ENCODE measurements at places on chromosomes 16 and 17.

DNA sequence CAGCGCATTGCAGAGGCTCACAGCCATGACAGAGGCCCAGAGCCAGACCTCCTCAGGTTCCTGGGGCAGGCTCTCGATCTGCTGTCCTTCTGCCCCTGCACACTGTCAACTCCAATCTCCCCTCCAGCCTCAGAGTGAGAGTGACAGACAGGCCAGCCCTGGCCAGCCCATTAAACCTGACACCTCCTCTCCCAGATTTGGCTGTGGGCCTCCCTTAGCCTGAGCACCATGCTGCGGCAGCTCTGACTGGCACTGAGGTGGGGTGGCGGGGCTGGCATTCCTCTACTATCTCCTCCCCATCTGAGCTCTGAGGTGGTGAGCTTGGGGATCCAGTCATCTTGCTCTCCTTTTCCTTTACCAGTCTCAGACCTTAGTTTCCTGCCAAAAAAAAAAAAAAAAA, 15.5 kb upstream of the C1QL1 start:
- no peak for DNase-seq

- no peak for DNase-seq
Observed at GRCh38 chr17:50536683-50537646, 4.4 kb downstream of the EPN3 start.

DNA sequence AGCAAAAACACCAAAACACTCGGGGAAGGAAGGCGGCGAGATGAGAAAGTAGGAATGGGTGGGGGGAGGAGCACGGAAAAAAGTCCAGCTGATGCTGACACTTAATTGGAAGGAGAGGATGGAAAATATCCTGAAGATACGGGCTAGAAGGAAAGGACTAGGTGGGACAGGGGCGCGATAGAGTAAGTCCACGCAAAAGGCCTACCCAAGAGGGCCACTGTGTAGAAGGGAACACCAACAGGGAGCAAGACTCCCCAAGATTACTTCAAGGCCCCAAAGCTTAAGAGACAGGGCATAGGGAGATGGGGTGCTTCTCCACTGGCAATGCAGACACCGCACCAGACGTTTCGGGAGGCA, 736 bp downstream of the APPBP2 start:
- DNase-seq = no peak

DNA sequence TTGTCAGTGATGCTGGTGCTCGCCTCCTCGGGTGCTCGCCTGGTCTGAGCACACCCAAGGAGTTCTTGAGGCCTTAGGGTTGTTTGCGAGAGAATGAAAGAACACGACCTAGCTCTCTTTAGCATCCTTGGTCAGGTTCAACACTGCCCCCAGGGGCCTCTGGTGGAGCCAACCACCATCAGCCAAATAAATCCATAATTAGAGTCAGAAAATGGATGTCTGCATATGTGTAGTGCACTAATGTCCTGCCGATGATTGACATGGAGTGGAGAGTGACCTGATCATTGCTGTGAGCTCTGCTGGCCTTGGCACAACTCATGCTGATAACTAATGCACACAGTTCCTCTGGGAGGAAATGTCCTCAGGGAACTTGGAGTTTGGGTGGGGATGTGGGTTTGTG, 8.2 kb upstream of the STH start:
- DNase-seq = no peak

GRCh38 chr17:9290226-9290613, 268.9 kb downstream of the NTN1 start:
- no peak for DNase-seq

All from NCI-H1436 (cell line).